ENCODE measurements at places on chromosomes 6 and 20. TPM values are rescaled to one million over a fixed set of nuclear protein-coding genes. Genes with fewer than 3 reads are reported as not detected.

DNA sequence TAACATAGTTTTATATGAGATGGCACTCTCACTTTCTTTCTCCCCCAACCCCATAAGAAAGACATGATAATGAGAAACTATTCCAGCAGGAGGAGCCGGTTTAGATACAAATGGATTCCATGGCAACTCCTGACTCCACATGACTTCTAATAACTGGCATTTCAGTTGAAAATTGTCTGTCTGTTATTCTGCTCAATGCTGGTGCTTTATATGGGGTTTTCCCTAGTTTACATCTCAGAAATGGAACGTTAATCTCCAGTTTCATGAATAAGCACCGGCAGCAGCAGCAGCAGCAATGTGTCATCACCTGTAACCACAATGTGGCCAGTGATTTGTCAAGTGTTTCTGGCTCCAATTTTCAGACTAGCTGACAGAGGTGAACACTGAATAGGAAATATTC, 8.0 kb upstream of the SIM1 start:
- H3K4me1 ChIP-seq = no peaks in the 10 kb centered on the region
- no peak overlapping the region for H3K27ac ChIP-seq
- no peak overlapping the region for H3K4me3 ChIP-seq
- peaks cover 78% of the 10 kb centered on the region for H3K27me3 ChIP-seq

- H3K4me1 ChIP-seq = no peaks in the 10 kb centered on the region
- no peak overlapping the region for H3K4me3 ChIP-seq
- no peaks in the 10 kb centered on the region for H3K36me3 ChIP-seq
Observed at GRCh38 chr6:162772466-162772865, 44.7 kb downstream of the PACRG start.

DNA sequence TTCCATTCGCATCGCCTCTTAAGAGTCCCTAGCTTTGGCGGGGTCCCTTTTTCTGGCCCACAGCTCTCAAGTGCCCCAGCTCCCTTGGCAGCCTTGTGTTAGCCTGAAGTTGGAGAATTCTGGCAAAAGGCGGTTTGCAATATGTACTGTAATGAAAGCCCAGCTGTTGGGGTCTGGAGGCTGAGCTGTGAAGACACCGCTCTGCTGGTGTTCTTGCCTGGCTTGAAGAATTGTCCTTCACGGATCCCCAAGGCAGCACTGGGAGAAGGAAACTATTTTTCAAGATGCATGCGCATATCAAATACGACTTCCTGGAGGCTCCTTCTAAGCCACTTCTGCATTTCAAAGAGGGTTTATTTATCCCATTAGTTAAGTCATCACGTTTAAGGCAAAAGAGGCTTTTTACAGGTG, 21.4 kb upstream of the CITED2 start:
- H3K4me3 ChIP-seq = no peak overlapping the region
- no peak overlapping the region for H3K27ac ChIP-seq
- no peaks in the 10 kb centered on the region for H3K27me3 ChIP-seq

- H3K4me3 ChIP-seq = no peak overlapping the region
- H3K4me1 ChIP-seq = peaks cover 3% of the 10 kb centered on the region
- no peak overlapping the region for H3K27ac ChIP-seq
- DNase-seq = no peak
Observed at GRCh38 chr6:132023490-132023889, 72.3 kb upstream of the CCN2 start.

- DNase-seq = peak; percentile 74
- no peaks in the 10 kb centered on the region for H3K36me3 ChIP-seq
- H3K4me3 ChIP-seq = no peak overlapping the region
- no peaks in the 10 kb centered on the region for H3K27me3 ChIP-seq
Observed at GRCh38 chr20:49979030-49979832, 3.5 kb upstream of the SNAI1 start.

DNA sequence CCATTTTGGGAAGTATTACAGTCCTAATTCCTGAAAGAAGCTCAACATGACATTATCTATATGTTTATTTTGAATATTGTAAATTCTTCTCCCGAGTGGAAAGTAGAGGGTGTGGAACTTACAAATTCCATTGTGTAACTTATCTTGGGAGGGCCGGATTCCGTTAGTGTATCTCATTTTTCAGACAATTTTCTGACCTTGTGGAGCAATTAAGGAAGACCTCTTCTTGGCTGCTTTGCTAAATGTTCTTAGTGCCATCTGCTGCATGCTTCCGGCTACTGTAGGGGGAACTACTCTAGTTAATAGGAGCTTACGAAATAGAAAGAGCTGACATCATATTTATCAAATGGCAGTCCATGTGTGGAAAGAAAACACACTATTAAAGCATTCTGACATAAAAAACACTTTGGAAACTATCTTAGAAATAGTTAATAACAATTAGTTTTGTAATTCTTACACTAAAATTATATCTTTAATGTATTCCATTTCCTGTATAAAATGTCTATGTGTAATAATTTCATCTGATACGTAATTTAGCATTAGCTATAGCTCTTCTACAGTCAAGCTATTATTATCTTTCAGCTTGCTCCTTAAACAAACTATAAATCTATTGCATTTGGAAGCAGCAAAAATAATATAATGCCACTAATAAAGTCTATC, 41.5 kb upstream of the KCNQ5 start:
- H3K27ac ChIP-seq = no peak overlapping the region
- H3K27me3 ChIP-seq = no peaks in the 10 kb centered on the region
- DNase-seq = no peak
- H3K36me3 ChIP-seq = no peaks in the 10 kb centered on the region
- no peak overlapping the region for H3K4me3 ChIP-seq

- H3K27me3 ChIP-seq = no peaks in the 10 kb centered on the region
- no peaks in the 10 kb centered on the region for H3K4me1 ChIP-seq
- H3K27ac ChIP-seq = no peak overlapping the region
- no peak overlapping the region for H3K4me3 ChIP-seq
Observed at GRCh38 chr6:65116326-65116725, 590.7 kb downstream of the EYS start.

DNA sequence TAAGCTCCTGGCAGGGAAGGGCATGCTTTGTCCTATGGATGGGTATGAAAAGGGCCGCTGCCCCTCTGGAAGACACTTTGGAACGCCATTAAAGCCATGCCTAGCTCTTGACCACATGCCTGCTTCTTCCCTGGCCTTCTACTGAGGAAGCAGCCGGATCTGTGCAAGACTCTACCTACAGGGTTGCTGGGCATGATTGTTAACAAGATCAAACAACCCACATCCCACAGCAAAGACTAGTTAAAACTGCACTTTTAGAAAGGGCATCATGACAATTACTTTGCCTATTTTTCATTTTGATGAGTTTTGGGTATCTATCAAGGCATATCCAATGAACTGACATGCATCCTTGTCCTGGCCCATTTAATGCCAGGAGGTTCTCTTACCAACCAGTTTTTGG, 25.5 kb downstream of the NSFL1C start:
- DNase-seq = no peak
- no peaks in the 10 kb centered on the region for H3K27me3 ChIP-seq
- H3K4me3 ChIP-seq = no peak overlapping the region

- H3K27me3 ChIP-seq = no peaks in the 10 kb centered on the region
- no peaks in the 10 kb centered on the region for H3K36me3 ChIP-seq
- DNase-seq = no peak
- no peak overlapping the region for H3K27ac ChIP-seq
- peaks cover 39% of the 10 kb centered on the region for H3K4me1 ChIP-seq
Observed at GRCh38 chr6:53311586-53311935, 37.2 kb downstream of the ELOVL5 start.

DNA sequence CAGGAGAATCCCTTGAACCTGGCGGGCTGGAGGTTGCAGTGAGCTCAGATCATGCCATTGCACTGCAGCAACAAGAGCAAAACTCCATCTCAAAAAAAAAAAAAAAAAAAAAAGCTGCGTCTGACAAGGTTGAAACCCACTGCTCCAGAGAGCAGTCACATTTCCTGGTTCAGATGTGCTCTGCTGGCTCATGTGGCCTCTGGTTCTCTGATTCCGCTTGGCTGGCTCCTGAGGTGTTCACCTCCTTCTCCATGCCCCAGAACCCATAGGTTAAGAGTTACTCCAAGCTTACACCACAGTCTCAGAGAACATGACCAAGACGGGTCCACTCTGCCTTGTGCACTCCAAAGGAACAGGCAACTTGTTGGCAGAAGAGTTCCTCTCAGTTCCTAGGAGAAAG, 8.8 kb upstream of the CNR1 start:
- DNase-seq = no peak
- no peaks in the 10 kb centered on the region for H3K4me1 ChIP-seq
- H3K36me3 ChIP-seq = no peaks in the 10 kb centered on the region

GRCh38 chr6:160137989-160138835, 16.6 kb downstream of the SLC22A1 start:
- no peaks in the 10 kb centered on the region for H3K4me1 ChIP-seq
- no peak overlapping the region for H3K4me3 ChIP-seq
- H3K27ac ChIP-seq = no peak overlapping the region
- H3K36me3 ChIP-seq = no peaks in the 10 kb centered on the region
- peak; percentile 64 for DNase-seq
- no peaks in the 10 kb centered on the region for H3K27me3 ChIP-seq

DNA sequence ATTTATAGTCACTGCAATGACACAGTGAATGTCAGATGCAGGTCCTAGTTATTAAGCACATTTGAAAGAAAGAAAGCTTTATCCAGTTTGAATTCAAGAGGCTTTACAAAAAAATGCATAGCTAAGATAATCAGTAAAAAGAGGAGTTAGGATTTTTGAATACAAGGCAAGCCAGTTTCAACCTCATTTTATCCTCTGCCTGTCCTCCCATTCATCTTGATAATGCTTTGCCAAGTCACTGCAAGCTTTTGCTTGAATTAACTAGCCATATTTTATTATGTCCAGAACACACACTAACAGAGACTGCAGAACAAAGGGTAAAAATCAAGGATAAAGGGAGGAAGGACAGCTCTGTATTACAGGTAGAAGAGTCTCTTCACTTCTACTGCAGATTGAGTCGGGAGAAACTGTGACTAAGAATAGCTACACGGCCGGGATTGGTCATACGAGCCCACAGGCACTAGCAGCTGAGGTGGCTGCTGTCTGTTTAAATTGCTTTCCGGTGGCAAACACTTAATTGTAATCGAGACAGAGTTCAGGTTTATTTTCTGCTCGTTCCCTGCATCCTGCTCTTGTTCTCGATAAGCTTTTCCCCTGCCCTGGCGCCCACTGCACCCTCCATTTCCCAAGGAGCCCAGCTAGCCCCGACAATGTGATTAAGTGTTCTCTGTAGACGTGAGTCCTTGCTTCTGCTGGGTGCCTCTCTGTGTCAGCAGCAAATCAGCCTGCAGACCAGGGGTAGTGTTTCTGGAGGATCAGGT, 30.5 kb upstream of the AKAP12 start:
- no peak for DNase-seq
- peaks cover 6% of the 10 kb centered on the region for H3K4me1 ChIP-seq
- H3K36me3 ChIP-seq = no peaks in the 10 kb centered on the region
- H3K4me3 ChIP-seq = no peak overlapping the region
- H3K27ac ChIP-seq = no peak overlapping the region

DNA sequence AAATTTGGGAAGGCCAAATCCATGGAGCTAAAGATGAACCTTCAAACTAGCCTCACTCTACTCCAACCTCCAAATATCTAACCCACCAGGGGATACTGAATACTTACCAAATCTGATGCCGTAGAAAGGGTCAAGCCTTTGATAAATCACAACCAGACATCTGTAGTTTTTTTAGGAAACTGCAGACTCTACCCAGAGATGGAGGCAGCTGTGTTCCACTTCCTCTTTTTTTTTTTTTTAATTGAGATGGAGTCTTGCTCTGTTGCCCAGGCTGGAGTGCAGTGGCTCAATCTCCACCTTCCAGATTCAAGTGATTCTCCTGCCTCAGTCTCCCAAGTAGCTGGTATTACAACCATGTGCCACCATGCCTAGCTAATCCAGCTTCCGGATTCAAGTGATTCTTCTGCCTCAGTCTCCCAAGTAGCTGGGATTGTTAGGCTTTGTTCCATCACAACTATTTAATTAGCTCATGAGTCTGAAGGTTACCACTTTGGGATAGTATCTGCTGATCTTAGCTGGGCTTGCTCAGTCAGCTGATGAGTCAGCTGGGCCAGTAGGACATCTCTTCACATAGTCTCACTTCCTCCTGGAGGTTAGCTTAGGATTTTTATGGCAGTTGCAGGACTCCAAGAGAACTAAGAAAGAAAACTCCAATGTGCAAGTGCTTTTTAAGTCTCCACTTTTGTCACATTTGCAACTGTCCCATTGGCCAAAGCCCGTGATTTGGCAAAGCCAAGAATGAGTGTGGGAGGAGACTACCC, 13.3 kb downstream of the FRK start:
- H3K27me3 ChIP-seq = no peaks in the 10 kb centered on the region
- no peaks in the 10 kb centered on the region for H3K4me1 ChIP-seq
- H3K36me3 ChIP-seq = no peaks in the 10 kb centered on the region
- no peak for DNase-seq
- no peak overlapping the region for H3K4me3 ChIP-seq

DNA sequence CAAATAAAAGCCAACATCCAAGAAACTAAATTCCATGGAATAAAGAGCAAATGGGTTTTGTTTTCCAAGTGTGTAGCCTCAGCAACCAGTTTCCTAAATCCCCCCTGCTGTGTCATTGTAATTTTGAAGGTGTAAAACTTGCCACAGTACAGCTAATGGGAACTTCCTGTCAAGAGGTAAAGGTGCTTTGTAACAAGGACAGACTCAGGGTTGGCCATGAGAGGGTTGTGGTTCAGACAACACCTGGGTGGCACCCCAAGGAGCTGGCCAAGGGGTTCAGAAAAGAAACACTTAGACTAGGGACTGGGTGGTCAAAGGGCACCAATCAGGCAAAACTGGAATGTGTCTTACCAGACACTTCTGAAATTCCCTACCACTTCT, 52.4 kb upstream of the LYRM2 start:
- no peak overlapping the region for H3K4me3 ChIP-seq
- no peak overlapping the region for H3K27ac ChIP-seq
- no peaks in the 10 kb centered on the region for H3K27me3 ChIP-seq
- H3K36me3 ChIP-seq = peaks cover 97% of the 10 kb centered on the region
- DNase-seq = no peak
- no peaks in the 10 kb centered on the region for H3K4me1 ChIP-seq

The ARFGEF3 gene
- 27.2 TPM for total RNA-seq

The C6orf58 gene
- not detected for total RNA-seq

The B3GALT4 gene
- total RNA-seq = 16.8 TPM

The RSPH4A gene
- total RNA-seq = 0.72 TPM

The TCF15 gene
- 0.43 TPM for total RNA-seq

The B3GAT2 gene
- total RNA-seq = not detected

The WDR46 gene
- 37.0 TPM for total RNA-seq

The NKX2-2 gene
- not detected for total RNA-seq

Measured in upper lobe of right lung (tissue), 1 donor.